ENCODE measurements at places on chromosomes 4 and X.

GRCh38 chrX:22194660-22194945, 78.1 kb upstream of the CBLL2 start:
- no peak for DNase-seq

- no peak for DNase-seq
Measured at GRCh38 chr4:169571435-169571834, 40.9 kb downstream of the NEK1 start.

DNA sequence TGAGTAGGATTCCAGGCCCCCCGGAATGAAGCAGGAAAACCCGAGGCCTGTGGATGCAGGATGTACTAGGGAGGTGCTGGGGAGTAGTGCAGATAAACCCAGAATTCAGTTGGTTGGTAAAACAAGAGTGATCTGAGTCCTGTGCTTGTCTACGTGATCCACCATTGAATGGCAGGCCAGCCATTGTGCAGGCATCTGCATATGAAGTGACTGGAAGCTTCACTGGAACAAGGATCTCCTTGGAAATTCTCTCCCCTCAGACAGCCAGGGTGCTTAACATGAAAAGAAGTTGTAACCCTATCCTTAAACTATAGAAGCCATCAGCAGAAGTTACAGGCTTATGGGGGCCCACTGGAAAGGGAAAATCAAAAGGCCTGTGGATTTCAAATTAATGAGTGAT, 656 bp upstream of the GSPT2 start:
- no peak for DNase-seq

GRCh38 chr4:106238820-106239420, 77.1 kb downstream of the TBCK start:
- no peak for DNase-seq

GRCh38 chr4:182179105-182179504, 64.1 kb upstream of the TENM3 start:
- DNase-seq = no peak

DNA sequence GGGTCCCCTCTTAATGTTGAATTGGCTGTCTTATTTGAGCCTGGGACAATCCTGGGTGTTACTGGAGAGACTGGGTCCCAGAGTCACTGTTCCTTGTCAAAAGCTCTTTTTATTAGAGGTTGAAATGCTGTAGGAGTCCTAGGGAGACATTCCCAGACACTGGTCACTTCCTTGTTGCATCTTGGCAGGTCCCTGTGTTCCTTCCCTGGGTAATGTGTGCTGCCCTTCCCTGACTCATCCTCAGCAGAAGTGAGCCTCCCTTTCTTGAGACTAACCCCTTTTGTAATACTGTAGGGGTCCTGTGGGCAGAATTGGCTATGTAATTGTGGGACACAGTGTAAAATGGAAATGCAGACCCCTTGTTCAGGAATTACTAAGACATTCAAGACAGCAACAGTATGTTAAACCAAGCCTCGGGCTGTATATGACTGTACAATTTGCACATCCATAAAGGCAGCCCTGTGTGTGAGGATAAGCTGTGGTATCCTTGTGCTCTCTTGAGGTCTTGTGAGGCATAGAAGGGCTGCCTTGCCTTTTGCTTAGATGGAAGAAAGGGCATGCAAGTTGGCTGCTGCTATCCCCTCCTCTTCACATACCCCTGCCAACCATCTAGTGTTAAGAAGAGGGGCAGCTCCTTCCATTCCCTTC, 53.5 kb downstream of the DCLK2 start:
- DNase-seq = no peak

GRCh38 chr4:176357359-176358082, 37.8 kb downstream of the SPCS3 start:
- DNase-seq = no peak

DNA sequence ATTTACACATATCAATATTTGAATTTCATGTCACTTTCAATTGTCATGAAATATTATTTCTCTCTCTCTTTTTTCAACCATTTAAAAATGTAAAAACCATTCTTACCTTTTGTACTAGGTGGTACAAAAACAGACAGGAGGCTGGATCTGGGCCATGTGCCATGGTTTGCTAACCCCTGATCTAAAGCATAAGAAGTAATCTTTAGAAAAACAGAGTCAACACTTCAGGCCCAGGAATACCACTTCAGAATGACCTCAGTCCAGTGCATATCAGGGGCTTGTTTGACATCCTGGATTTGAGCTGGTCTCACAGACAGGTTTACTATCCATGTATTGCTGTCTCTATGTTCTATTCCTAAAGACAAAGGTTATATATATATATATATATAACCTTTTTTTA, 102.5 kb downstream of the DCHS2 start:
- DNase-seq = no peak

GRCh38 chr4:109010521-109010920, 247.7 kb upstream of the ETNPPL start:
- no peak for DNase-seq

DNA sequence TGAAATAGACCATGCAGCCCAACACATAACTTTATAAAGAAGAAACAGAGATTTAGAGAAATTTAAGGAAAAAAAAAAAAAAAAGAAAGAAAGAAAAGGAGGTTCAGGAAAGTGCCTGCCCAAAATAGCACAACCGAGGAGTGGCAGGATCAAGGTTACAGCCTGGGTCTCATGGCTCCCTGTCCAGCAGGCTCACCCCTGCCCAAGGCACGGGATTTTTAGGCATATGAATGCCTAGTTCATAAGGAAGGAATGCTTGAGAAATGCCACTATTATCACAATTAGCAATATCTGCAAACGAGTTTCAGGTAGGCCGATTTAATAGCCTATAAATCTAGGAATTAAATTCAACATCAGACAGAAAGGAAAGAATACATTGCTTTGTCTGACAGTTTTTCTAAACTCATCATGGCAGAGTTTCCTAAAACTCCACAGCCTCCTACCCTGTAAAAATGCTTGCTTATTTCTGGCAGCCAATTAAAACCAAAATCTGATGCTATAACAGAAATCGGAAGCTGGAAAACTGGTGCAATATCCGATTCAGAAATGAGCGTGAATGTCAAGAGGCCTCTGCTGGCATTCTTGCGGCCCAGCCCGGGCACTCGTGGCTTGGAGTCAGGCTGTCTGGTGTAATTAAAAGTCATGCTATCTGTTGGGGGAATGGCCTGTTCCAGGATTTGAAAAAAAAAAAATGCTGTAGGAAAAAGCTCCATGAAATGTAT, 63.5 kb downstream of the GEMIN8 start:
- DNase-seq = no peak
